NCI-H1436 treated with DMSO at 0.1 percent for 48 hours (cell line): ENCODE measurements at places on chromosomes 13 and 19.

GRCh38 chr19:47145639-47146486, 15.2 kb downstream of the SAE1 start:
- DNase-seq = no peak

- DNase-seq = no peak
Measured at GRCh38 chr13:21615427-21615826, 11.5 kb upstream of the MICU2 start.

DNA sequence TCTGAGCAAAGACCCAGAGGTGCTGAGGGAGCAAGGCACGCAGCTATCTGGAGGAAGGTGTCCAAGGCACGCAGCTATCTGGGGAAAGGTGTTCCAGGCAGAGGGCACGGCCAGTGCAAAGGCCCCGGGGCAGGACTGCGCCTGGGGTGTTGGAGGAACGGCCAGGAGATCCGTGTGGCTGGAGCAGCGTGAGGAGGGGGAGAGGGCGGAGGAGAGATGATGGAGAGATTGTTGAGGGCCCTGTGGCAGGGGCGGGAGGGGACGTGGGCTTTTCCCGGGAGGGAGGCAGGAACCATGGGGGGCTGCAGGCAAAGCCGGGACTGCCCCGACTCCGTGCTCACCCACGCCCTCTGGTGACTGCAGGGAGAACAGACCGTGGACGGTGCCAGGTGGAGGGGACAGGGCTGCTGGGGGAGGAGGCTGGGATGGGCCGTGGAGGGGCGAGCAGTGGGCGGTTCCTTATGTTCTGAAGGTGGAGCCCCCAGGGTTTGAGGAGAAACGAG, 13.3 kb upstream of the MISP start:
- no peak for DNase-seq

DNA sequence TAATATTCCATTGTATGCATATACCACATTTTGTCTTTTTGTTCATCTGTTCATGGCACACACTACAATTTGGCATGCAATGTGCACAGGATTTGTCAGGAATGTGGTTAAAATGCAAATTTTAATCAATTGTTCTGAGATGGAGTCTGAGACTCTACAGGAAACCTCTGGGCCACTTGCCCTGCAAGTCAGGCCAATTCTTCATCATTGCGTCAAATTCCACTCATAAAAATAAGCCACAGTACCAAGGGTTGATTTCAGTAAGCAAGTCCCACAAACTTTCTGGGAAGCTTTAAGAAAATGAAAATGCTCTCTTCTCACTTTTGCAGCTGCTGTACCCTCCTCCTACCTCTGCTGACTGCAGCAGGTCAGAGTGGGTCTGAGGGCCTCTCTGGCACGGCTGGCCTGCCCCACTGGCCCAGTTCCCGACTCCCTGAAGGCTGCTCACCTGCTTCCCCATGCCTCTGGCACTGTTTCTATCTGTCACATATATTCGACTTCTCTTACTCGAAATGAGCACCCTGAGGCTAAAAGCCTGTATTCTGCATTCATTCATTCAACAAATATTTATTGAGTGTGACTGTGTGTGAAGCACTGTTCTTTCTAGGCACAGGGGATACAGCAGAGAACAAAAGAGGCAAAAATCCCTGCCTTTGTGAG, 83.8 kb upstream of the WASF3 start:
- DNase-seq = no peak

DNA sequence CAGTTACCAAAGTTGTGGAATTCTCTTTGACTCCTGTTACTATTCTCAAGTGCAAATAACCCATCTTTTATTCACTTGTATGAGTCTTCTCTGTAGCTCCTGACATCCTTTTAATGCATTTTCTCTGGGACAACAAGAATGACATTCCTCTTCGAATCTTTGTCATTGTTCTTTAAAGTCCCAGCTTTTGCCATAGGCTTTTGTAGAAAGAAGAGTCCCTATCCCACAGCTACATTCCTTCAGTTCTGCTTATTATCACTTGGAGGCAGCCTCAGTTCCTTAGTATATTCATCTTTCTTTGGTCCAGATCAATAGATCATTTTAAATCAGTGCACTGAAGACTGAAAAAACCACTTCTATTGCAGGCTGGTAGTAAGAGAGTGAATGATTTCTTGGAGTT, 560.2 kb downstream of the DACH1 start:
- DNase-seq = no peak

DNA sequence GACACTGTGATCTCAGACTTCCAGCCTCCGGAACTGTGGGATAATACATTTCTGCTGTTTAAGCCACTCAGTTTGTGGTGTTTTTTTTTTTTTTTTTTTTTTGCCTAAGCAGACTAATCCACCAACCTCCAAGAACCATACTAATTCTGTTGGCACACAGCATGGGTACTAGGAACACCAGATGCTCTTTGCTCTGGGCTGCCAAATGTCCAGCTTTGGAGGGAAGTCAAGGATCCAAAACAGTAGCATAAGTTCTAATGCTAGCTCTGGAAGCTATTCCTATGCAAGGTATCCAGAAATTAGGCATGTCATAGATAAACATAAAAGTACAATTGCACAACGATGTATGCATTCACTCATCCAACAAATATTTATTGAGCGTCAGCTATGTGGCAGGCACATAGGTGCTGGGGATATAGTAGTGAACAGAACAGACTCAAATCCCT, 64.5 kb upstream of the WDFY2 start:
- no peak for DNase-seq

GRCh38 chr19:5625641-5626040, 2.8 kb downstream of the SAFB start:
- DNase-seq = no peak

DNA sequence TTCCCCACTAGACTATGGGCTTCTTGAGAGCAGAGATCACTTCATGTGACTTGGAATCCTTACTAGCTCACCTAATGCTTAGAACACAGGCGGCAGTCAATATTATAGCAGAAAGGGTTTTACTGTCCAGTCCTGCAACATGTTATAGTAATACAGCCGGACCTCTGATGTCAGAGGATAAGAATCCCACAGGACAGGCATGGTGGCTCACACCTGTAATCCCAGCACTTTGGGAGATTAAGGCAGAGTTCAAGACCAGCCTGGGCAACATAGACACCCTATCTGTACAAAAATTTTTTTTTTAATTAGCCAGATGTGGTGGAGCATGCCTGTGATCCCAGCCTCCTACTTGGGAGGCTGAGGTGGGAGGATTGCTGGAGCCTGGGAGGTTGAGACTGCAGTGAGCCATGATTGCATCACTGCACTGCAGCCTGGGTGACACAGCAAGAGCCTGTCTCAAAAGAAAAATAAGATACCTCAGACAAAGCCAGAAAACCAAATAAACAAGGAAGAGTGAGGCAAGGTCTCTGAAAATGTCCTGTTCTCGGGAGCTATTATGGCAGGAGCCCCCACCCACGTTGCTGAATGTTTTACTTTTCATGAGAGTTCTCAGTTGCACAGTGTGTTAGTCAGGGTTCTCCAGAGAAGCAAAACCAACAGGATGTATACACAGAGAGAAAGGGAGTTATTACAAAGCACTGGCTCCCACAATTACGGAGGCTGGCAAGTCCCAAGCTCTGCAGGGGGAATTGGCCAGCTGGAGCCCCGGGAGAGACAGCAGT, 100.8 kb downstream of the UBL3 start:
- DNase-seq = no peak

DNA sequence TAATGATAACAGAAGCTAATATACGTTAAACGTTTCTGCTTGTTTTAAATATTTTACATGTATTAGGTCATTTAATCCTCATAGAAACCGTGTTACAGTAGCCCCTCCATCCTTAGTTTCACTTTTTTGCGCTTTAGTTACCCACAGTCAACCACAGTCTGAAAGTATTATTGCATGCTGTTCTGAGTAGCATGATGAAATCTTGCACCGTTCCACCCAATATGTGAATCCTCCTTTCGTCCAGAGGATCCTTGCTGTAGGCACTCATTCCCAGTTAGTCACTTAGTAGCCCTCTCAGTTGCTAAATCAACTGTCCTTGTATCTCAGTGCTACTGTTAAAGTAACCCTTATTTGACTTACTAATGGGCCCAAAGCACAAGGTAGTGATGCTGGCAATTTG, 257.8 kb downstream of the ENOX1 start:
- DNase-seq = no peak

DNA sequence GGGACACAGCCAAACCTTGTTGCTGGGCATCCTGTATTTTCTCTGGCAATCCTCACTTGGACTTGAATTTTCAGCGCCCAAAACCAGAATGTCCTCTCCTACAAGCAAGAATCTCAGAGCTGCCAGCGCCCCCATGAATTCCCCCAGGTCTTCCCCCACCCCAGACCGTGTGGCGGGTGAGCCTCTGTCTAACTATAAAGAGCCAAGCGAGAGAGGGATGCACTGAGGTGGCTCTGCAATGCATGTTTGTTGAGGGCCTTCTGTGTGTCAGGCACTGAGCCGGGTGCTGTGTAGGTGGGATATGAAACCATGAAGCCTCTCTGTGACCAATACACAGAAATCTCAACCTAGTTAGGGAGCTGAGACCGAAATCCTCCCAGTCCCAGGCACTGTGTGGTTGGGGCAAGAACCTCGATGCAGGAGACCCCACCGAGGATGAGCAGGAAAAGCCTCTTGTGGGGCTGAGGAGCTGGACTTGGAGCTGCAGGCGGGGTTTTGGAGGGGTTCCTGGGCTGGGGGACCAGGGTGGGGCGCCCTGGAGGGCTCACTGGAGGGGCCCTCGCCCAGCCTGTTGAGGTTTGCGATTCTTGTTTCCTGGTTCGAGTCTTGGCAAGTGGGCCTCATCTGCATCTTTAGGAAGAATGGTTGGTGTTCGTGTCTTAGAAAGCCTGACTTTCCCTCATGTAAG, 12.4 kb upstream of the PROZ start:
- DNase-seq = no peak

- DNase-seq = no peak
Measured at GRCh38 chr13:65593298-65593874, 1636.8 kb downstream of the PCDH9 start.

DNA sequence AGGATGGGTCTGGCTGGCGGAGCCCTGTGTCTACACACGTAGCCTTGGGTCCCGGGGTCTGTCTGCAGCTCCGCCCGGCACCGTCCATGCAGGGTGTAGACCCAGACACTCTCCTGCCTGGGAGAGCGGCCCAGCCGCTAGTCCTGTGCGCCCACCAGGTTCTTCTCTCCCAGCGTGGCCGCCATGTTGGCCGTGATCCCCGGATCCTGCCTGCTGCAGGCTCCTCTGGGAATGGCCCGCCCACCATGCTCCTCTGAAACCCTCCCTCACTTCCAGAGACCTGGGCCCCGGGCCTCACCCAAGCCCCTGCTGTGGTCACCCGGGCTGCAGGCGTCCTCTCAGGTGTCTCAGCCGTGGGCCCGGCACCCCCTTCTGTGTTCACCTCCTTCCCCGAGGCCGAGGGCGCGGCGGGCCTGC, 57.7 kb upstream of the MCF2L start:
- no peak for DNase-seq

DNA sequence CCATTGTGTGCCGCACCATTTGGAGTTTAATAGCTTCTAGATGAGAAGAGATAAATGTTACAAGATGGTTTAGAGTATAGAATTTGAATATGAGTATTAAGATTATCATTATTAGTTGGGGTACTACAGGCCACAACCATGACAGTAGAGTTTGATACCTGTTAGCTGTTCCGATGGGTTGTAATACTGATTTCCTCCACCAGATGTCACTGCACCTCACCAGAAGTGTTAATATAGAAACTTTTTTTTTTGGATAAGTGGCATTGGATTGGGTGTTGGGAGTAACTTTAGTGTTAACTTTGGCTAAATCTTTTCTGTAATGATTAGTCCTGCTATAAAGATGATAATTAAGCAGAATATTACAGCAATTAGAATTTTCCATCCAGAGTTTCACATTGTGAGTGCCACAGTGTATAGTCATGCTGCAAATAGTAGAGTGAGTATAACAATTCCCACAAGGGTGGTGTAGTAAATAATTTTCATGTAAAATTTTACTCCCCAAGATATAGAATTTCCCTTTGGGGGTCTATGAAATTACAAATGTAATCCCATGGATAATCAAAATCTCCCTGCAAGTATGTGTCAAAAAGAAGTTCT, 56.3 kb downstream of the PSG3 start:
- no peak for DNase-seq

- DNase-seq = no peak
Measured at GRCh38 chr13:79376843-79377242, 29.2 kb downstream of the RBM26 start.

- no peak for DNase-seq
Measured at GRCh38 chr19:28697308-28697707, 515.6 kb downstream of the UQCRFS1 start.

DNA sequence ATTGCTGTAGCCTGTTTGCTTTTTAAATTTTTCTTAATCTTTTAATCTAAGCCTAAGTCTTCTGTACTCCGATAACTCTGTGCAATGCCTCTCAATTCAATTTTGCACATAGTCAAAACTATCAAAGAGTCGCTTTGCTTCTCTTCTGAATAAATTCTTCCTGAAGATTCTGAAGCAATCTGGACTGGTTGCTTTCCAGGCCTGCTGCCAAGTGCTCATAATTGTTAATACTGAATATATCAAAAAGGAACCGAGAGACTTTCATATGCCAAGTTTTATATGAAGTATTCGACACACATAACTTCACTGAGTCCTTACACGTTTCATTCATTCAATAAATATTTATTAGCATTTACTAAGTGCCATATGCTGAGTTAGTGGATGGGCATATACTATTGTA, 91.3 kb downstream of the EDNRB start:
- no peak for DNase-seq

DNA sequence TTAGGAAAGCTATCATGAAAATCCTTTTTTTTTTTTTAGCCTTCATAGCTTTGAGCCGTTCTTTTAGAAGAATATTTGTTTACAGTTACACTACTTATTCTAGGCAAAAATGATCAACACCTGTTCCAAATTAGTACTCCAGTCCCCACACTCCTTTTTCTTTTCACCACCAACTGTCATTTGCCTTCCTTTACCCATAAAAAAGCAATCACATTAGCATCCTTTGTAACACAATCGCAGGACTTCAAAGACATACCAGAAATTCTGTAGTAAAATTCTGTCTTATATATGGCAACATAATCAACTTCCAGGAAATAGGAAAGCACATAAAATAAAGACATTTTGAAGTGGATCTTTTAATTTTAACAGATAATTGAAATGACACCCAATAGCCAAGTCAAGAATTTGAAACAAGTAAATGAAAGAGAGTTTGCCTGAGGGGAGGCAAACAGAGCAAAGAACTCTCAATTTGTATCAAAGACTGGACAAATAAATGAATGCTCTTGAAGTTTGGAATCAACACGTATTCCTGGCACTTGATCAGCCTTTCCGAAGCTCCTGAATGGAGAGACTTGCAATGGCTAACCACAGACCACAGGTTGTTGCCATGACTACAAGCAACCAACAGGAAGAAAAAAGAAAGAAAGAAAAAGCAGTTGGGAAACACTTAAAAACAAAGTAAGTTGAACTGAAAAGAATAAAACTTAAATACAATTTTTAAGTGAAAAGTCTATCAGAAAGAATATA, 206.8 kb downstream of the PCDH9 start:
- no peak for DNase-seq
